ENCODE measurements at places on chromosomes 3 and 15.

DNA sequence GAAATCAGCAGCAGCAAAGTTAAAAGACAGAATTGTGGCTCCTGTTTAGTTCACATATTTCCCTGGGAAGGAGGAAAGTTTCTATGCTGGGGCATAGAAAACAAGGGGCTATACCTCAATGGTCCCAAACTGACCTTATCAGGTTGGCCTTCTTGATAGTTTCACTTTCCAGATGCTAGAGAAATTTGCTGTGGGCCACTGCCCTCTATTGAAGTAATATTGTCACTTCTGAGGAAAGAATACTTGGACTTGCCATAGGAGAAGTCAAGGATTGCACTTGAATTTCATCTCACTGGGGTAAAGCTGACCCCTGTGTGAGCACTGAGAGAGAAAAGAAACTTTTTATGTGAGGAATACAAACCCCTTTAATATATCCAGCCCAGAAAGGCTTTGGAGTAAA lies 49.3 kb upstream of the XCR1 start:
- H3K27me3 ChIP-seq: no peaks in the 10 kb centered on the region
- H3K27ac ChIP-seq: no peak overlapping the region
- H3K4me3 ChIP-seq: no peak overlapping the region
- peaks cover 3% of the 10 kb centered on the region for H3K4me1 ChIP-seq
- no peak for DNase-seq
- H3K36me3 ChIP-seq: no peaks in the 10 kb centered on the region

DNA sequence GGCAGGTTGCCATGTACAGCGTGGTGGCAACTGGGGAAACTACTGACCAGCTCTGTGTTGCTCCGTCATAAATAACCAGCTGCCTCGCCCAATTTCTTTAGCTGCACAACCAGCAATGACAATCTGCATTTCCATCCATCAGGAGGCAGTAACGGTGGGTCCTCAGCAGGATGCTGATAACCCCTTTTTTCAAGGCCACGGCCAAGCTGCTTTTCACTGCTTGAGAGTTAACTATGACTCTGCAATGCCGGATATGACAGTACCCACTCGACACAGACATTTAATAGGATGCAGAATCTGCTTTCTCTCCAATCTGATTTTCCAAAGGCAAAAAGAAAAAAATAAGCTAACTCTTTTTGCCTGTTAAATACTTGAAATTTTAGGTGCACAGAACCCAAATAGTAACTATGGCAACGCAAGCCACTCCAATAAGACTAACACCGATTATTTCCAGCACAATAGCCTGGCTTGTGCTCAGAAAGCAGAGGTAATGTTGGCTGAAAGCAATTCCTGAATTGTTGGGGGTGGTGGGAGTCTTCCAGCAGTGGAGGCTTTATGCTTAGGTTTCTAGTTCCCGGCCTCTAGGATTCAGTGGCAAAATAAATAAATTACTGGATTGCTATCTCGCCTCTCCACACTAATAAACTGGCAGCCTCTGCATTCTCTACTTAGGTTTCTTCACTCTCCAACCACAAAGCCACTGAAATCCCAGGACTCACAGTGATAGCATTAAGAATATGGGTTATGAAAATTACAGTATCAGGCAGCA lies 31.2 kb upstream of the SRGAP3 start:
- H3K27me3 ChIP-seq: no peaks in the 10 kb centered on the region
- DNase-seq: no peak
- H3K4me3 ChIP-seq: no peak overlapping the region
- H3K36me3 ChIP-seq: no peaks in the 10 kb centered on the region
- no peak overlapping the region for H3K27ac ChIP-seq

- no peak overlapping the region for H3K4me3 ChIP-seq
- no peak overlapping the region for H3K27ac ChIP-seq
- H3K36me3 ChIP-seq: no peaks in the 10 kb centered on the region
- no peaks in the 10 kb centered on the region for H3K27me3 ChIP-seq
- no peak for DNase-seq
Measured at GRCh38 chr3:67076607-67077006, 78.5 kb downstream of the KBTBD8 start.

DNA sequence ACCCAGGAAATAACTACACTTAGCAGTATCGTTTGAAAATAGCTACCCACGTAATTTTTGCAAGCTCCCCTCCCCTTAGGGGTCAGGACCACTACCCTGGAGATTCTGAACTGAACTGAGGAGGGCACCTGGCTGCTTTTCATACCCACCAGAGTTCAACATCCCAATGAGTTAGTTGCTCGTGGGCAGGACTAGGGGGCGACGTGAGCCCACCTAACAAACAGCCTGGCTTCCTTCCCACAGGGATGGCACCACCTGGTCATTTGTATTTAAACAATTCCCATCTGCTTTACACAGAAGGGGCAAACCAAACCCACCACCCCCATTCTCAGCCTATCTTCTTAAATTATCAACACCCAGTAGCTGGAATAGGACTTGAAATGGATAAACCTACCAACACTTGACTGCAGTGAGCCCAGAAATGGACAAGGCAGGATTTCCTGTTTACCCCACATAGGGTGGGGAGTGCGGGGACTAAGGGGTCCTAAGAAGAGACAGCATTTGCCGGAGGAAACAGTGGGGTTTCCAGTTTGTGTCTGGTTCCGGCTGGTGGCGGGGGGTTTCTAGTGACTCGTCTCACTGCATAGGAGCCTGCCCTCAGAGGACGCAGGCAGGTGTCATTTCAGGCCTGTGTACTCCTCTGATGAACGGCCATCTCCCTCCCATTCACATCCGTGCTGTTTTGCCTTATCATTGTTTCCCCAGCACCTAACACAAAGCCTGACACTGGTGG lies 11.6 kb upstream of the VGLL4 start:
- no peaks in the 10 kb centered on the region for H3K27me3 ChIP-seq
- no peak overlapping the region for H3K27ac ChIP-seq
- H3K4me3 ChIP-seq: no peak overlapping the region
- H3K36me3 ChIP-seq: no peaks in the 10 kb centered on the region
- DNase-seq: no peak
- H3K4me1 ChIP-seq: no peaks in the 10 kb centered on the region

DNA sequence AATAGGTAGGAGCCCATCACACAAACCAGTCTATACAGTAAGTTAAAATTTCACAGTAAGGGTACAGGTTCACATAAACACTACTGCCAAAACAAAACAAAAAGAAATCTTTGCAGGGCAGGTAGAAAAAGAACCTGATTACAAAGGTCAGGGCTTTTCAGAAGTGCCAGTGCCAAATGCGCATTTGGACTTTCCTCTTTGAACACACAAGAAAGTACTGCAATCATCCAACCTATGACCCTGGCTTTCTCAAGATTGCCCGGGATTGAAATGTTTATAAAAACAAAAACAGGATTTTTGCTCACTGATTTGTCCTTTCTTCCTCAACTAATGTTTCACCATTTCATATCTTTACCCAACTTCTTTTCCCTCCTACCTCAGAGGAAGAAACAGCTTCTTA lies 47.4 kb downstream of the CBLB start:
- peak overlapping the region; percentile 60 for H3K27ac ChIP-seq
- no peaks in the 10 kb centered on the region for H3K36me3 ChIP-seq
- H3K4me3 ChIP-seq: no peak overlapping the region
- peaks cover 6% of the 10 kb centered on the region for H3K4me1 ChIP-seq

- no peak overlapping the region for H3K27ac ChIP-seq
- no peaks in the 10 kb centered on the region for H3K36me3 ChIP-seq
- H3K4me3 ChIP-seq: no peak overlapping the region
Measured at GRCh38 chr15:63938486-63939061, 104.8 kb upstream of the HERC1 start.

- H3K4me3 ChIP-seq: no peak overlapping the region
- DNase-seq: no peak
- no peak overlapping the region for H3K27ac ChIP-seq
Measured at GRCh38 chr3:143839980-143840379, 8.3 kb downstream of the SLC9A9 start.

- no peaks in the 10 kb centered on the region for H3K36me3 ChIP-seq
- H3K4me1 ChIP-seq: peaks cover 23% of the 10 kb centered on the region
- DNase-seq: no peak
- no peaks in the 10 kb centered on the region for H3K27me3 ChIP-seq
- H3K4me3 ChIP-seq: no peak overlapping the region
- H3K27ac ChIP-seq: no peak overlapping the region
Measured at GRCh38 chr3:184690192-184690883, 21.5 kb downstream of the MAGEF1 start.

DNA sequence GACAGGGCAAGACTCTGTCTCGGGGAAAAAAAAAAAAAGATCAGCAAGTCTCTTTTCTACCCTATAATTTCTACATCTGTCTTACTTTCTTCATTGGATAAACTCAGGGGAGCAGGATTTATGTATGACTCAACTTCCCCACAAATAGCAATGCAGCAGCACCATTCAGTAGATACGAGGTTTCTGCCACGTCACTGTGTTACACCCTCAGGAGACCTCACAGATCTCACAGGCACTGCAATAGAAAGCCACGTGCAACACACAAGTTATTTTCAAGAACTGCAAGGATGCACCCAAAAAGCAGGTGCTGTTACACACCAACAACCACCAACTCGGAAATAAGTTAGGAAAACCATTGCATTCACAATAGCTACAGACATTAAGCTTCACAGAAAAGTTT lies 30.2 kb downstream of the TSPAN3 start:
- H3K27ac ChIP-seq: no peak overlapping the region
- no peak overlapping the region for H3K4me3 ChIP-seq
- no peak for DNase-seq

DNA sequence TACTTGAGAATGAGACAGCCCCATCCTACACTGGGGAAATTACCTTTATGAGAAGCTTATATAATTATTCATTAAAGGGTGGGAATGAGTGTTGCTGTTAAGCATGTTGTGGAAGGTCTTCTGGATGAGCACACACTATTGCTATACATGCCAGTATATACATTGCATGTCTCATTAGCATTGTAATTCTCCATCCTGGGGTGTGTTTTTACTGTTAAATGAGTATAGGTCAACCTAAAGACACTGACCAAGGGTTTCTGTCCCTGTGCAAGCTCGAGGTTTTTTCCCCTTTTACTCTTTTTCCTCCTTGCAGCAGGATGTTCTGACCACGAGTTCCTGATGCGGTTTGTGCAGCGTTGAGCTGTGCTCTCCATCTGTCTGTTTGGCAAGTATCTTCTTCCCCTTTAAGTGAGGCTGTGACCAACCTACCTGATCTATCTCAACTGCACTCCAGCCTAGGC lies 7.2 kb upstream of the IVD start:
- DNase-seq: no peak
- no peaks in the 10 kb centered on the region for H3K4me1 ChIP-seq
- H3K27ac ChIP-seq: no peak overlapping the region
- no peaks in the 10 kb centered on the region for H3K36me3 ChIP-seq
- H3K27me3 ChIP-seq: no peaks in the 10 kb centered on the region

GRCh38 chr3:33201195-33201594 lies 17.4 kb downstream of the SUSD5 start:
- H3K27ac ChIP-seq: no peak overlapping the region
- no peak overlapping the region for H3K4me3 ChIP-seq
- H3K4me1 ChIP-seq: no peaks in the 10 kb centered on the region
- no peak for DNase-seq

- no peaks in the 10 kb centered on the region for H3K4me1 ChIP-seq
- peak overlapping the region; percentile 28 for H3K27ac ChIP-seq
- no peak for DNase-seq
- H3K4me3 ChIP-seq: no peak overlapping the region
- no peaks in the 10 kb centered on the region for H3K27me3 ChIP-seq
- H3K36me3 ChIP-seq: no peaks in the 10 kb centered on the region
Measured at GRCh38 chr15:48896869-48897814, 19.2 kb downstream of the EID1 start.

- peak within 1 kb of the TSS; percentile 74 for H3K4me3 ChIP-seq
- H3K36me3 ChIP-seq: no peaks in the 10 kb centered on the region
- no peaks in the 10 kb centered on the region for H3K4me1 ChIP-seq
- H3K27ac ChIP-seq: peak within 1 kb of the TSS; percentile 6
Measured at GRCh38 chr3:123960781-123961507, at the start of gene CCDC14. CCDC14 (minus strand) TSS chr3:123961229; CDS start chr3:123961173, 56 bp downstream.

GRCh38 chr3:150519026-150519425 lies 27.3 kb downstream of the SERP1 start:
- no peak for DNase-seq
- H3K27me3 ChIP-seq: no peaks in the 10 kb centered on the region
- H3K4me1 ChIP-seq: no peaks in the 10 kb centered on the region
- no peaks in the 10 kb centered on the region for H3K36me3 ChIP-seq
- H3K4me3 ChIP-seq: no peak overlapping the region

DNA sequence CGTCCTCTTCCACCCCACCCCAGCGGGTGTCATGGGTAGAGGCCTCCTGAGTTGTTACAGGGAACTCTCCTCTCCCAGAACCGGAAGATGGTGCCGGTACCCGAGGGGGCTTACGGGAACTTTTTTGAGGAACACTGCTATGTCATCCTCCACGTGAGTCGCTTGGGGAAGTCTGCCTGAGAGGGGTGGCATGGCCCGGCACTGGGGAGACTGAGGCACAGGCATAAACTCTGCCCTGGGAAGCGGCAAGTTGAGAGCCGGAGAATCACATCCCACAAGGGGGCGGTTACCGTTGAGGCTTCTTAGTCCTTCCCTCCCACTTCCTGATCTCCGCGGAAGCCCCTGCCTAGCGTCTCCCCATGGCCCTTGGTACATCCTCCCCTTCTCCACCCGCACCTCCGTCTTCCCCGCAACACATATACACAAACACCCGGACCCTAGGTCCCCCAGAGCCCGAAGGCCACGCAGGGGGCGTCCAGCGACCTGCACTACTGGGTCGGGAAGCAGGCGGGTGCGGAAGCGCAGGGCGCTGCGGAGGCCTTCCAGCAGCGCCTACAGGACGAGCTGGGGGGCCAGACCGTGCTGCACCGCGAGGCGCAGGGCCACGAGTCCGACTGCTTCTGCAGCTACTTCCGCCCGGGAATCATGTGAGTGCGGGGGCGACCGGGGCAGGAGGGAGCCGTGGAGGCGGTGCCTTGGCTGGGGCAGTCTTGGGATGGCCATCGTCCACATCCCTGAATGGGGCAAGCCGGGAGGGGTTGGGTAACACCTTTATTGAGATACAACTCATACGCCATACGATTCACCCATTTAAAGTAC lies 3.4 kb downstream of the VILL start:
- peak; percentile 84 for DNase-seq
- H3K4me3 ChIP-seq: peak overlapping the region; percentile 60
- H3K4me1 ChIP-seq: peaks cover 8% of the 10 kb centered on the region
- H3K27ac ChIP-seq: peak overlapping the region; percentile 64
- no peaks in the 10 kb centered on the region for H3K36me3 ChIP-seq
- no peaks in the 10 kb centered on the region for H3K27me3 ChIP-seq

DNA sequence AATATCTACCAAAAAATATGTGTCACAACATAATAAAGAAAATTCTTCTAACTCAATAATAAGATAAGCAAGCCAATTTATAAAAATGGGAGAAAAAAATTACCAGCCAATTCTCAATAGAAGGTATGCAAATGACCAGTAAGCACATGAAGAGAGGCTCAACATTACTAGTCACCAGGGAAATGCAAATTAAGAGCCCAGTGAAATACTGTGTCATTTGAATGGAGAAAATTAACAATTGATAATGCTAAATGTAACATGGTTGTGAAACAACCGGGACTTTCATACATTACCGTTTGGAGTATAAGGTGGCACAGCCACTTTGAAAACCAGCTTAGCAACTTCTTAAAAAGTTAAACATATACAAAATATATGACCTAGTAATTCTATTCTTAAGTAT lies 460.7 kb downstream of the IGSF11 start:
- H3K27ac ChIP-seq: no peak overlapping the region
- no peaks in the 10 kb centered on the region for H3K27me3 ChIP-seq
- DNase-seq: no peak
- no peaks in the 10 kb centered on the region for H3K4me1 ChIP-seq
- no peak overlapping the region for H3K4me3 ChIP-seq
- no peaks in the 10 kb centered on the region for H3K36me3 ChIP-seq

GRCh38 chr15:63945007-63945788 lies 101.1 kb downstream of the DAPK2 start:
- H3K4me1 ChIP-seq: peaks cover 11% of the 10 kb centered on the region
- H3K36me3 ChIP-seq: no peaks in the 10 kb centered on the region
- H3K4me3 ChIP-seq: no peak overlapping the region
- H3K27me3 ChIP-seq: no peaks in the 10 kb centered on the region
- no peak overlapping the region for H3K27ac ChIP-seq
